Vagina (tissue), 2 donors: ENCODE measurements at places on chromosomes 12 and 14. TPM values are rescaled to one million over a fixed set of nuclear protein-coding genes. Genes with fewer than 3 reads are reported as not detected.

GRCh38 chr14:68667313-68667791 is 125.5 kb downstream of the ZFP36L1 start:
- no peak for DNase-seq

Gene MMP17
- 5.2 TPM for total RNA-seq

Gene CELA1
- total RNA-seq: not detected

DNA sequence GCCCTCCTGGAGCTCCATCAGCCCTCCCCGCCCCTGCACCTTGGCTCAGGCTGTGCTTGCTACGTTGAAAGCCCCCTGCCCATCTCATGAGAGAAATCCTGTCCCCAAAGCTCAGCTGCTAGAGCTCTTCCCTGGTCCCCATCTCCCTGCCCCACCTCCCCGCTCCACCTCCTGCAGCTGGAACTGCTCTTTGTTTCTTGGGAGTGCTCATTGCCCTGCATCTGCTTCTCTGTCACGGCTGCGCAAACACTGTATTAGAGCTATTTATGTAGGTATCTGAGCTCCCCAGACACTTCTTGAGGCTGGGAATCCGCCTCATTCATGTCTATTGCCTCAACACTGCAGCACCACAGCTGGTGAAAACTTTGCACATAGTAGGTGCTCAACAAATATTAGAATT is 32.8 kb upstream of the PRIMA1 start:
- DNase-seq: no peak

DNA sequence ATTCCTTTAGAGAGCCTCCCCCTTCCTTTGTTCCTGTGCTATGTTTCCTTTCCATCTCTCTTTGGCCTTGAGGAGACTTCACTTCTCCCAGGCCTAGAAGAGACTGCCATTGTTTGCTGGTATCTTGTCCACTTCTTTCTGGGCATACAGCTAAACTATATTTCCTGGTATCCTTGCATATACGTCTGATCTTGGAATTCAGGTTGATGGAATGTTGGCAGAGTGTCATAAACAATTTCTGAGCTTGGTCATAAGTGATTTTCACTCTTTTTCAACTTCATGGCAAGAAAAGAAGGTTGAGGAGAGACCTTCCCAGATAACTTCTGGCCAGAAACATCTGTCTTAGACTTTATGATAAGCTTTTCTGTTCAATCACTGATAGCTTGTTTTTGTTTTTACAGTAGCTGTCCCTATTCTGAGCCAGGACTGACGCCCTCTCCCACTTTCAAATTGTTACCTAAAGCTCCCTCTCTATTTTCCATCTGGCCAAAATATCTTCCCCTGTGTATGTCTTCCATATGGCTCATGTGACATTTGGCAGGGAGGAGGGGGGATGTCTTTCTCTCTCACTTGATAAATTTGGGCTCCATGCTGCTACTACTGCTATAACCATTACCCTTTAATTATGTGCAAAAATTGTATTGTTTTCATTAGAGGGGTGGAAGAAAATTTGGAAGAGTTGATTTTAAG is 457.0 kb downstream of the ADAMTS20 start:
- DNase-seq: no peak

DNA sequence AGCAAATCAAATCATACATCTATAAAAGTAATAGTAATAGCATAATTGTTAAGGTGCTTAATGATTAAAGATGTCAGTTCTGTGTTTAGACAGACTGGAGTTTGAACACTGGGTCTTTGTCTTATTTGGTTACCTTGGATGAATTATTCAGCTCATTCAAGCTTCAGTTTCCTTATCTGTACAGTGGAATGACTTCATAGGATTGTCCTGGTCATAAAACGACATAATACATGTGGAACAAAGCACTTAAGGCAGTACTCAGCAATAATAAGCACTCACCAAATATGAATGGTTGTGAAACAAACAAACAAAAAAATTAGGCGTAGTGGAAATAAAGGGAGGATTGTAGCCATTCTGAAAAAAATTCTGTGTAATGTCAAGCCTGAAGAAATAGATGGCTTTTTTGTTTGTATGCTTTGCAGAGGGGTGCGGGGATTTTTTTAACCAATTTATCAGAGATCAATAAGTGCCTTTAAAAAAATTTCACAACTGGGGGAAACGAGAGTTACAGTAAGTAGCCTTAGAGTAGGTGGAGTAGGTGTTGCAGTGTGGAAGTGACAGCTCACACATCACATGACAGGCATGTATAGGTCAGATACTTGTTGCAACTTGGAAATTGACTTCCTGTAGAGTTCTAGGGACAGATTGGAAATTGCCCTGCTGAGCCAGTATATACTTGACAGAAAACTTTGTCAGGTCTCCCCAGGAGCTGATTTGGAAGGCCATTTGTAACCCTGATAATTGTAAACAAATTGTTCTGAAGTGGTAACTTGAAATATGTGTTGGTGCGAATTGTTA is 157.7 kb downstream of the SLC15A5 start:
- no peak for DNase-seq

- DNase-seq: no peak
These were observed 129.3 kb upstream of the RAP1B start for GRCh38 chr12:68481181-68481941.

- no peak for DNase-seq
These were observed 39.6 kb upstream of the CCDC198 start for GRCh38 chr14:57533214-57533613.

DNA sequence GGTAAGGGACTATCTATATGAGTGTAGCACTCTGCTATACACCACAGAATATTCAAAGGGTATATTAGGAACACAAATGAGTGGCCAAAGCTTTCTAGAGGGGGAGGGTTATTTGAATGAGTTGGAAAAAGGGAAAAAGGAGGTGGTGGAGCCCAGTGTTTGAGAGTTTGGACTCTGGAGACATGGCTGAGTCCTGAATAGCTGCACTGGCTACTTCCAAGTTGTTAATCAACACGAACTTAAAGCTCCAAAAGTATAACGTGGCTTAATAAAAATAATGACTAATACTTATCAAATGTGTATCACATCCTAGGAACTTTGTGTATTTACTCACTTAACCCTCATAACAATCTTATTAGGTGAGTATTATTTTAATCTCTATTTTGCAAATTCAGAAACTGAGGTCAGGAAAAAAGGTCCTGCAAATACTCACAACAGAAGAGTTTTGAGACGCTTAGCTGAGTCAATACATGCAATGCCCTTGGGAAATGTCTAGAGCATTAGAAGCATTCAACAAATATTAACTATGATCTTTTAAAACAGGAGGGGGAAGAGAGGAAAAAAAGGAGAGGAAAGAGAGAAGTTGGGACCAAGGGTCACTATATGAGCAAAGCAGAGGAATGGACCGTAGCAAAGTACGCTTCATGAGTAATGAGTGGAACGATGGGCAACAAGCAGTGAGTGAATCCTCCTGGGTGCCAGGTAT is 189.5 kb upstream of the HMGA2 start:
- no peak for DNase-seq

GRCh38 chr14:50528000-50528399 is 4.4 kb downstream of the MAP4K5 start:
- DNase-seq: no peak

Gene LMO3
- total RNA-seq: 73.7 TPM

DNA sequence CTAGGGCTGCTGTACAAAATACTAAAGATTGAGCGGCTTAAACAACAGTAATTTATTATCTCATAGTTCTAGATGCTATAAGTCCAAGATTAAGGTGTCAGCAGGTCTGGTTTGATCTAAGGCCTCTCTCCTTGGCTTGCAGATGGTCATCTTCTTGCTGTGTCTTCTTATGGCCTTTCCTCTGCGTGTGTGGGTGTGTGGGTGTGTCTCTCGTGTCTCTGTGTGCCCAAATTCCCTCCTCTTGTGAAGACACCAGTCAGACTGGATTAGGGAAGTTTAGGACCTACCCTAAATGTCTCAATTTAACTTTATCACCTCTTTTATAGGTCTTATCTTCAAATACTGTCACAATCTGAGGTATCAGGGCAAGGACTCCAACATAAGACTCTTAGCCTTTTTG is 28.3 kb downstream of the DDHD1 start:
- no peak for DNase-seq

Gene RD3L
- not detected for total RNA-seq

Gene TMEM119
- total RNA-seq: 34.6 TPM

GRCh38 chr14:74763803-74764531 is 851 bp downstream of the YLPM1 start:
- DNase-seq: no peak

Gene TAS2R9
- total RNA-seq: not detected

DNA sequence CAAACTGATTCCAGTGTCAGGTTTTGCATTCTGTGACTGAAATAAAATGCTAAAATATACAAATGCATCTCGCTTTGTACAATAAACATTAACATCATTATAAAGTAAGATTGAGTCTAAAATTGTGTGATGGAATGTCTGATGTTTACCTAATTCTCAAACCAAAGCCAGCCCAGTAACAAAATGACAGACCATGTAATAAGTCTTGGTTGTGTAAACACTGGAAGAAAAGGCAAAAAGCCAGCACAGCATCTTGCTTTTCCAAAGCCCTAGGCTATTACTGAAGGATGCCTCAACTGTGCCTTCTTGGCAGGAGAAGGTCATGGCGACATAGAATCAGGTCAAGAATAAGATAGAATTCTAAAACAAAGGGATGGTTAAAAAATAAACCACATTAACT is 169.6 kb downstream of the EGLN3 start:
- DNase-seq: no peak

- no peak for DNase-seq
These were observed 17.3 kb upstream of the RIMKLB start for GRCh38 chr12:8680533-8680932.

Gene AP1G2
- total RNA-seq: 122 TPM

- DNase-seq: no peak
These were observed 232.3 kb upstream of the KITLG start for GRCh38 chr12:88812610-88813009.

Gene WSB2
- total RNA-seq: 44.0 TPM

DNA sequence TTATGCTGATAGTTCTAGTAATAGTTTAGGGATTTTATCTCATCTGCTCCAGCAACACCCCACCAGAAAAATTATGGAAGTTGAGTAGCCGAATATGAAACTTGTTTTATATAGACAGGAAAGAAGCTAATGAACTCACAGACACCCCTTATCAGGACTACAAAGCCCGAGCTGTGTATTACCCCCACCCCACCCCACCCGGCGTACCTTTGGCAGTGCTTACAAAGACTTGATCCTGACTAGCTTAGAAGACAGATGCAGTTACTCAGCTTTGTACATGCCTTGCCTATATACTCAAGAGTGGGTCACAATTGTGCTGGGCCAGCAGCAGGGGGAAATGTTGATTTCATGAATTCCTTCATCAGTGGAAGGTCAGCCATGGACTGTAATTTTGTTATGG is 22.4 kb downstream of the PROX2 start:
- DNase-seq: no peak

Gene DDHD1
- total RNA-seq: 17.4 TPM
